PC-9 (cell line): ENCODE measurements at places on chromosomes 12 and 14. TPM values are rescaled to one million over a fixed set of nuclear protein-coding genes. Genes with fewer than 3 reads are reported as not detected.

DNA sequence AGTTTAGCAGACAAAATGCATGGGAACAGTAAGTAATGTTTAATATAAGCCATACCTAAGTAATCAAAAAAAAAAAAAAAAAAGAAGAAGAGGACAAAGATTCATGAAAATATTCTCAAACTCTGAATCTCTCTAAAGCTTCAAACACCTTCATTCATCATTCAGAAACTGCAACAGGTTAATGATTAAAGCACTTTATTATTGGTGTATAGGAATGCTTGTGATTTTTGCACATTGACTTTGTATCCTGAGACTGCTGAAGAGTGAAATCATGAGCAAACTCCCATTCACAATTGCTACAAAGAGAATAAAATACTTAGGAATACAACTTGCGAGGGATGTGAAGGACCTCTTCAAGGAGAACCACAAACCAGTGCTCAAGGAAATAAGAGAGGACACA is 278.4 kb upstream of the DCN start:
- no peak for DNase-seq
- no peaks in the 10 kb centered on the region for H3K4me1 ChIP-seq
- H3K4me3 ChIP-seq: no peak overlapping the region
- H3K36me3 ChIP-seq: no peaks in the 10 kb centered on the region

DNA sequence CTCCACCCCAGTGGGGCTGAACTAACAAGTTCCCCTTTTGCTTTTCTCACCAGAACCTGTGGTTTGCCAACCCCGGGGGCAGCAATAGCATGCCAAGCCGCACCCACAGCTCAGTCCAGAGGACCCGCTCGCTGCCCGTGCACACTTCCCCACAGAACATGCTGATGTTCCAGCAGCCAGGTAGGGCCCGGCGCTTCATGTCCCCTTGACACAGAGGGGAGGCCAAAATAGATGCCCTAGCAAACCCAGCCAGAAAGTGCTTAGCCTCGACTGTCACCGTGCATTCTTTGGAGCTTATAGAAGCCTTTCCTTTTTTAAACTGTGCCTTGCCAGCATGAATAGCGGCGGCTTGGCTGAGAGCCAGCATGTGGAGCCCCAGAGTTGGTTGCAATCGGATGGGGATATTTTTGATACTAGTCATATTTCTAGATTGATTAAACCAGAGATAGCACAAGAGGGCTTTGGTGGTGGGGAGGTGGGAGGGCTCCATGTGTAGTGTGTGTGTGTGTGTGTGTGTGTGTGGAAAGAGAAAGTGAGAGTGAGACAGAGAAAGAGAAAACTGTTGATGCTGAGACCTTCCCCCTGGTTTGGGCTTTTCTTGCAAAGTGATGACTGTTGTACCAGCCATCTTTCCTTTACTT is 126.1 kb downstream of the GCH1 start:
- no peak overlapping the region for H3K4me3 ChIP-seq
- DNase-seq: no peak
- H3K27ac ChIP-seq: no peak overlapping the region
- H3K27me3 ChIP-seq: no peaks in the 10 kb centered on the region

The ART4 gene
- total RNA-seq: not detected in 2 replicates

The RNASE3 gene
- not detected in 2 replicates for total RNA-seq

- H3K4me3 ChIP-seq: peak overlapping the region; percentile 75
- peaks cover 13% of the 10 kb centered on the region for H3K4me1 ChIP-seq
- DNase-seq: peak; percentile 65
Observed at GRCh38 chr12:57744194-57744776, 554 bp upstream of the TSPAN31 start.
